ENCODE measurements at places on chromosomes 4 and X.

DNA sequence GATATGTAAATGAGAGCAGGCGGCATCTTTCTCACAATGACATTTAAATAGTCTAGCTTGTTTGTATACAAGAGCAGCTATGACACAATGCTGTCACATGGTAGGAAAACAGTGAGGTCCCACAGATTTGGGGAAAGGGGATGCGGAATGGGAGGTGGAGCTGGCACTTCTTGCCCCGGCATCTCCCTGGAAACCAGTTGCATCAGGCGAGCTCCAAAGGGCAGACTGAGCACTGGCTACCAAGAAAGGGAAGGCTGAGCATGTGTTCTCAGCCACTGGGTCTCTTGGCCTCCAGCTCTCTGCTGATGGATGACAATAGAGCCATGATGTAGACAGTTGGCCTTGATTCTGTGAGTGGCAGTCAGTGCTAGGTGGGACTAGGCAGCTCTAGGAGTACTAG is 109.0 kb downstream of the UCHL1 start:
- DNase-seq: no peak

DNA sequence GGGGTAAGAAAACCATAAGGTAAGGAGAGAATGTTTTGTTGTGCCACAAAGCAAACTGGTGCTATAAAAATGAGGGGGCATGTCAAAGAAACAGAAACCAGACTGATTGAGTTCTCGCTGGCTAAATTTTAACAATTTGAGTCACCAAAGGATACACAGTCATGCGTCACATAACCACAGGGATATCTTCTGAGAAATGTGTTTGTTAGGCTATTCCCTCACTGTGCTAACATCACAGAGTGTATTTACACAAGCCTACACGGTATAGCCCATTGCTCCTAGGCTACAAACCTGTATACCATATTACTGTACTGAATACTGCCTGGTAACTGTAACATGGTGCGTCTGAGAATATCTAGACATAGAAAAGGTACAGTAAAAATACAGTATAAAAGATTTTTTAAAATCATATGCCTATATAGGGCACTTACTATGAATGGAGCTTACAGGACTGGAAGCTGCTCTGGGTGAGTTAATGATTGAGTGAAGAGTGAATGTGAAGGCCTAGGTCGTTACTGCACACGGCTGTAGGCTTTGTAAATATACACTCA is 50.1 kb downstream of the FBXW7 start:
- peak; percentile 64 for DNase-seq

DNA sequence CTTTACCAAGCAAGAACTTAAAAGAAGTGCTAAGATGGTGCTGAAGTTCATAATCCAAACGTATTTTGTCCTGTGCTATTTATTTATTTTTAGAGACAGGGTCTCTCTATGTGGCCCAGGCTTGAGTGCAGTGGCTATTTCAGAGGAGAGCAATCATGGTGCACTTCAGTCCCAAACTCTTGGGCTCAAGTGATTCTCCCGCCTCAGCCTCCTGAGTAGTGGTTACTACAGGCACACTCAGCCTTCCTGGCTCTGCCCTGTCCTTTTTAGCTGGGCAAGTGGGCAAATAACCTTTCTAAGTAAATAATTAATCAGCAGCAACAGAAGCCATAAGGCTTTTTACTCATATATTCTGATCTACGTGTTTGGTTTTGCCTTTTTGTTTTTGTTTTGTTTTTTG is 2.6 kb downstream of the NSD2 start:
- DNase-seq: no peak

- DNase-seq: no peak
These were observed 608.8 kb upstream of the PCDH10 start for GRCh38 chr4:132540268-132540667.

Measured in SW480 (cell line).